ENCODE measurements at places on chromosomes 12 and 14.
A peak's percentile ranks its signal among the peaks of the same experiment; 100 is the strongest.

DNA sequence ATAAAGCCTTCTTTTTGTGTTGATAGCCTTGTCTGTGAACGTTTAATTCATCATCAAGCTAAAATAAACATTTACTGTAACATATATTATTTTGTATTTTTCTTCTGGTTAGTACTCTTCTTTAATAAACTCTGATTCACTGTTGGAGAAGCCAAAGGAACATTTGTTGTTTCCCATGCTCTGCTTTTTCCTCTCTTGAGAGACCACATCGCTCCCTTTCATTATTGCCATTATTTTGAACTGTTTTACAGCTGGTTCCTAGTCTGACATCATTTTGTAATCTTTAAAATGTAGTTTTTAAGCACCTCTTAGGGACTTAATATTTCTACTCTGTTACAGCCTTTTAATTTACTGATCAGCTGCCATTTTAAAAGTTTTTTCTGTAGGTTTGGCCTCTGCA, 301.8 kb downstream of the NPAS3 start:
- no peak for DNase-seq

DNA sequence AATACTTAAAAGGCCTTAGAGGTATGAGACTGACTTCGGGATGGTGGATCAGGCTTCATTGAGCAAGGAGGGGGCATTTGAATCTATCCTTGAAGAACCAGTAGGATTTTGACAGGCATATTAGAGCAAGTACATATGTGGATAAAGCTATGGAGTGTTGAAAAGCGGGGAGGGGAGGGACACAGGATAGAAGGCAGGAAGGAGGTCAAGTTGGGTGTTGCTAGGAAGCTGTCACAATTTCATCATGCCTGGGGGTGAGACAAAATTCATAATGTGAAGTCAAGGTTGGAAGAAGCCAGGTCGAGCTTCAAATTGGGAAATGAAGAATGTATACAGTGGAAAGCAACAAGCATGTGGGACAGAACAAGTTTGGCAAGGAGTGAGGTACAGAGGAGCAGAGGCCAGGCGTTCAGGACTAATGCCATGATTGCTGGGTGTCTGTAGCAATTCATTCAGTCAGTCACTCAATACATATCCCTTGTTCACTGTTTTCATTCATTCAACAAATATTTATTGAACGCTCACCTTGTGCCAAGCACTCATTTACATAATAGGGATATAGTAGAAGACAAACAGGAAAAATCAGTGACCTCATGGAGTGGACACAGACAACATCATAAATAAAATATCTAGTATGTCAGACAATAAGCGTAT, 58.3 kb upstream of the LTA4H start:
- DNase-seq: no peak

DNA sequence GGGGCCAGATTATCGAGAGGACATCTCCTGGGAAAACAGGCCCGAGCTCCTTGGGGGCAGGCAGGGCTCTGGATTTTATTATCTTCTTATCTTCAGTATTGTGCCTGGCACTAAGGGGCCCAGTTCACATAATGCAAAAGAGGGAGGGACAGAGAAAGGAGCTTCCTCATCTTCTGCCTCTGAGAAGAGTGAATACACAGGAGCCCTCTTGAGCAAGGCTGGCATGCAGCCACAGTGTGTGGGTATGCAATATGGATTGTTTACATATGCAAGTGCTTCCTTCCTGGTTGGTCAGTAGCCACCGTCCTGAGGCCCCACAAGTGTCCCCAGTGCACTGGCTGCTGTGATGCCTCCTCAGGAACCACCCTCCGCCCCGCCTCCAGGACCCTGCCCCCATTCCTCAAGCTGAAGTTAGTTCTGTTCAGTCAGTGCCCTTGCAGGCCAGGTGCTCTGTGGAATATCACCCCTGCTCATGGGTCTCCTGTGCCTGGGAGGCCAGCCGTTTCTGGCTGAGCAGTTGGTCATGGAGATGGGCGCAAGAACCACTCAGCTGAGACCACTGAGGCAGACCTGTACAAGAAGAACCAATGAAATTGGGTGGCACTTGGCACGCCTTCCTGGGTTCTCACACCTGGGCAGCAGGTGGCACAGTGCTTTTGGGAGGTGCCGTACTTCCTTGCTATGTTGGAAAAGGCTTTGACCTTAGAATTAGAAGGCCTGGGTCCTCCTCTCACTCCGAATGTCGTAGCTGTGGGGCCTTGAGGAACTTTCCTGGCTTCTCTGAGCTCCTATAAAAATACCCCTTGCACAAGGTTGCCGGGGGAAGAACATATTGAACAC, 35.1 kb upstream of the ACTN1 start:
- peak; percentile 60 for DNase-seq

DNA sequence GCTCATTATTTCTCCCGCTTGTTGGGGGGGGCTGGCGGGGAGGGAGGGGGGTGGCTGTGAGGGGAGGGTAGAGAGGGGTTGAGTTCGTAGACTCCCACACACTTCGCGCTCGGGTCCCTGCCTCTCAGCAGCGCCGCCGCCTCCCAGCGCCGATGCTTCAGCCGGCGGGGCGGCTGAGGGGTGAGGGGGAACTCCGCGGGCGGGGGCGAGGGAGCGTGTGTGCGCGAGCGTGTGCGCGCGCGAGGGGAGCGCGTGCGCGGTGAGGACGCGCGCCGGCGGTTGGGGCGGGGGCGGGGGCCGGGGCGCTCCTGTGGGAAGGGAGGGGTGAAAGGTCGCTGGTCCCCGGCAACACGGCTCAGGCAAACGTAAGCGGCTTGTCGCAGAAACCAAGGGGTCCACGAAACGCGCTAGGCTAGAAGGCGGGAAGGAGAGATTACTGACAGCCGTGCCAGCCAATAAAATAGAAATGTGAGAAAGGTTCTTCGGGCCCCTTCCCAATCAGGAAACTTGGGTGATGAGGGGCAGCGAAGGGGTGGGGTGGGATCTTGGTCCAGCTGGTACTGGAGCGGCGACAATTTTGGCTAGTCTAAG, 343 bp upstream of the NOVA1 start:
- peak; percentile 92 for DNase-seq

- DNase-seq: peak; percentile 33
Observed at GRCh38 chr12:15581006-15581405, 208.2 kb downstream of the EPS8 start.

DNA sequence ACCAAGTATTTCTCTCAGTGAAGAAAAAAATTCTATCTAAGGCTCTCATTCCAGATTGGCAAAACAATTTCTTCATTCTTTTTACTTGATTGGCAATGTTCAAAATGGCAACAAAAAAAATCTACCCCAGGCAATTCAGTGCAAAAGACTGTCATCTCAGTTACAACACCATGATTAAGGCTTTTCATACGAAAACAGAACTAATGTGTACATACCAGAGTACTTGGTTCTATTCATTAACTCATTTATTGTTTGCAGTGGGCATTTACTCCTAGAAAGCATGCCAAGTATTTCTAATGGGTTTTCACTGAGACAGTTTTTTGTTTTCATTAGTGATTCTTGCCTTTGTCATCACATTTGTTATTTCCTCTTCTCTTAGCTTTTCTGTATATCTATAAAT, 33.0 kb downstream of the DBX2 start:
- DNase-seq: peak; percentile 31

DNA sequence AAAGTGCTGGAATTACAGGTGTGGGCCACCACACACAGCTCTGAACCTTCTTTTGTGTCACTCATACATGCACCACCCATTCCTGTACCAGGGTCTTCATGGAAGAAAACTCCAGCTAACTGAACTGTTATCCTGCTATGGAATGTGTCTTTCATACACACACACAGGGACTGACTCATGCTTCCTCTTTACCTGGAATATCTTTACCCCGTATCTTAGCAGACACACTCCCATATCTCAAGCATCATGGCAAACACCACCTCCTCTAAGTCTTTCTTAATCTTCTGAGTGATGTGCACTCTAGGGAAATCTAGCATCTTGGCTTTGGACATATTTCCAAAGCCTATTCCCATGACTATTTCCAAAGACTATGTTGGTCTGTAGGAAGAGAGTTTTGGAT, 35.0 kb upstream of the DTX1 start:
- DNase-seq: no peak

DNA sequence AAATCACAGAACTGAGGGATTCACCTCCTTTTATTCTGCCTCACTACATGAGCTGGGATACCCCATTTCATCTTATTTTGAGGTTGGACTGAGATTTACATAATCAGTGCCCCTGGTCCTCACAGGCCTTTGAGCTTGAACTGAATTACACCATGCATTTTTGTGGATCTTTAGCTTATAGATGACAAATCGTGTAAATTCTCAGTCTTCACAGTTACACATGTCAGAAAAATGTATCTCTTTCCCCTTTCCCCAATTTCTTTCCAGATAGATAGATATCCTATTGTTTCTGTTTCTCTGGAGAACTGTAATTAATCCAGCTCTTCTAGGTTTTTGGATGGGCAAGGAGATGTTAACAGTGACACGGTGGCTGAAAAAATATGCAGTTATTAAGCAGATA, 1778.9 kb upstream of the SEL1L start:
- no peak for DNase-seq

- no peak for DNase-seq
Observed at GRCh38 chr12:17333287-17333686, 727.3 kb upstream of the LMO3 start.

- DNase-seq: no peak
Observed at GRCh38 chr12:52347551-52348510, 19.4 kb downstream of the KRT85 start.
